ENCODE measurements at places on chromosomes 16 and 17.

GRCh38 chr16:10616756-10617640 lies 36.6 kb upstream of the EMP2 start:
- peak; percentile 76 for DNase-seq

- no peak for DNase-seq
These were observed 131.0 kb upstream of the TNRC6C start for GRCh38 chr17:77827511-77827910.

GRCh38 chr16:87461466-87461991 lies 31.3 kb downstream of the ZCCHC14 start:
- peak; percentile 48 for DNase-seq

DNA sequence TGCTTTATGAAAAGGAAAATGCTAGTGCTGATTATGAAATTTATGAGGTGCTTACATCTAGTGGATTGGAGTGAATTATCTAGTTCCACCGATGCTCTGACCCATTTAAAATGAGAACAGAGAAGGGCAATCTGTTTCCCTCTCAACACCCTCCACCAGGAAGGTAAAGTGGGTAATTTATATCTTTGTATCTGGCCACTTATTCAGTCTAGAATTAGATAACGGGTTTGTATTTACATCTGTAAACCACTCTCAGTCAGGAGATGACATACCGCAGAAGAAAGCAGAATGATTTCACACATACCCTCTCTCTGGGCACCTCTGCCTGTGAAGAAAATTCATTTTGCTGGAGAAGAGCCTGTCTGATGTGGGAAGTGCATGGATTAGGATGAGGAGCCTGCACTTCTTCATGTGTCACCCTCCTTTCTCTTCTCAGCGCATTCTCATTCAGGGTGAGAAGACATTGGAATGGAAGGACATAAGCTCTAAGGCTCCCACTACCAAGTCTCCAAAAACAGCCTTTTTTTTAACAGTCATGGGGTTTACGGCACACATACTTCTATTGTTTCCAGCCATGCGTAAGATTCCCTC lies 646.7 kb upstream of the SALL1 start:
- DNase-seq, result no peak

- DNase-seq, result peak; percentile 75
These were observed 8.0 kb upstream of the WFDC1 start for GRCh38 chr16:84286578-84287240.

DNA sequence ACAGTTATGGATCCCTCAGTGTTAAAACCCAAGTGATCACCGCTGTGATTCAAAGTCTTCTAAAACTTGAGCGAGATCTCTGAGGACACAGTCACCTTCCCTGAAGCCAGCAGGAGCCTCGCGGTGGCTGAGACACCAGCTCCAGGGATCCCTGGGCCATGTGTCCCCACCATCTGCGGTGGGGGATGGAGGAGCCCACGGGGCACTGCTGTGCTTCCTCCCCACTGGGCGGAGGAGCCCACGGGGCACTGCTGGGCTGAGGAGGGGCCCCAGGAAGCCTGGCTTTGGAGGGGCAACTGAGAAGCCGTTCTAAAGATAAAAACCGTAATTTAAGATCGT lies 65.7 kb upstream of the METRNL start:
- no peak for DNase-seq

GRCh38 chr16:67082891-67083290 lies 26.9 kb upstream of the PHAF1 start:
- no peak for DNase-seq

- no peak for DNase-seq
These were observed 18.4 kb downstream of the PARN start for GRCh38 chr16:14611660-14612059.

- no peak for DNase-seq
These were observed 86.8 kb downstream of the ZDHHC7 start for GRCh38 chr16:84924331-84925091.

DNA sequence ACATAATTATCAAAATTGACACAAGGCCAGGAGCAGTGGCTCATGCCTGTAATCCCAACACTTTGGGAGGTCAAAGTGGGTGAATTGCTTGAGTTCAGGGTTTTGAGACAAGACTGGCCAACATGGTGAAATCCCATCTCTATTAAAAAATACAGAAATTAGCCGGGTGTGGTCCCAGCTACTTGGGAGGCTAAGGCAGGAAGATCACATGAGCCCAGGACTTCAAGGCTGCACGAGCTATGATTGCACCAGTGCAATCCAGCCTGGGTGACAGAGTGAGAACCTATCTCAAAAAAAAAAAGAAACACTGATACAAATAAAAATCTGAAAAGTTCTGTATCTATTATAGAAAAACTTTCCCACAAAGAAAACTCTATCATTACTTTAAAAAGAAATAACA lies 15.5 kb downstream of the MYH10 start:
- no peak for DNase-seq

DNA sequence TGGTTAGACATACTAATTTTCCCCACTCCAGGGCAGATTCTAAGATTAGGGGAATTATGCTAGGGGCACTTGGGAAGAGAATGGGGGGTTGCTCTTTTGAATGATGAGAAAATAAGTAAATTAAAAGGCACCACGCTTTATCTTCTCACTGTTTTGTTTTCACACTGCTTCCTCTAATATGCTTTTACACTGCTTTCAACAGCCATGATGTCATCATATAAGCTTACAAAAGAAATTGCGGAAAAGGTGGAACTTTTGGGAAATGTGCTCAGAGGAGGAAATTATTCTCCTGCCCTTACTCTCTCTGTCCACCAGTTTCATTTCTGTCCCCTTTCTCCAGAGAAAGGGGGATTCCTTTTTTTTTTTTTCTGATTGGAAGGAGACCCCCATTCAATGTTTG lies 308.2 kb downstream of the TOX3 start:
- no peak for DNase-seq

GRCh38 chr17:7523033-7523432 lies 25.8 kb upstream of the TNFSF12 start:
- DNase-seq, result no peak

DNA sequence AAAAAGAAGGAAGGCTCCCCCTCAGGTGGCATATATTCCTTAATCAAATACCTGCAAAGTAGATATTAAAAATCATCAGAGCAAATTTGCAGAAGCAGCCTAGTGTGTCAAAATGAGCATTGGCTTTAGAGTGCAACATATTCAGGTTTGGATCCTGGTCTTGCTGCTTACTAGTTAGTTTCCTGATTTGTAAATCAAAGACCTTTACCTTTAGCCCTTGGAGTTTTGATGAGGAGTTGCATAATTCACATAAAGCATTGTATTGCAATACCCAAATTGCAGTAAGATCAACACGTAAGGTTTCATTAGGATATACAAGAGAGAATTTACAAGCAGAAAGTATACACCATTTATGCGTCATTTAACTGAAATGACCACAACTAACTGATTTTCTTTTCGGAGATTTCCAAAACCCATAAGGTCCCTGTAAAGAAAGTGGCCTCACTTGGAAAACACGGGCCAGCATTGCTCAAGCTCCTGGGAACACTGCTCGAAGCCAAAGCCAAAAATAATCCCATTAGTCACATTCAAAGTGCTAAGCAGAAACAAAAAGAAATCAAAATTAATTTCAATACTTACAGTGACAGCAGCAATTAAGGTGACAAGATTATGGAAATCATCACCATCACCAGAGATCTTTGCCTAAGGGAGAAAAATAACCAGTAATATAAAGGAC lies 415.9 kb upstream of the ERCC4 start:
- DNase-seq, result no peak

- no peak for DNase-seq
These were observed 77.1 kb upstream of the WSB1 start for GRCh38 chr17:27216836-27217235.

DNA sequence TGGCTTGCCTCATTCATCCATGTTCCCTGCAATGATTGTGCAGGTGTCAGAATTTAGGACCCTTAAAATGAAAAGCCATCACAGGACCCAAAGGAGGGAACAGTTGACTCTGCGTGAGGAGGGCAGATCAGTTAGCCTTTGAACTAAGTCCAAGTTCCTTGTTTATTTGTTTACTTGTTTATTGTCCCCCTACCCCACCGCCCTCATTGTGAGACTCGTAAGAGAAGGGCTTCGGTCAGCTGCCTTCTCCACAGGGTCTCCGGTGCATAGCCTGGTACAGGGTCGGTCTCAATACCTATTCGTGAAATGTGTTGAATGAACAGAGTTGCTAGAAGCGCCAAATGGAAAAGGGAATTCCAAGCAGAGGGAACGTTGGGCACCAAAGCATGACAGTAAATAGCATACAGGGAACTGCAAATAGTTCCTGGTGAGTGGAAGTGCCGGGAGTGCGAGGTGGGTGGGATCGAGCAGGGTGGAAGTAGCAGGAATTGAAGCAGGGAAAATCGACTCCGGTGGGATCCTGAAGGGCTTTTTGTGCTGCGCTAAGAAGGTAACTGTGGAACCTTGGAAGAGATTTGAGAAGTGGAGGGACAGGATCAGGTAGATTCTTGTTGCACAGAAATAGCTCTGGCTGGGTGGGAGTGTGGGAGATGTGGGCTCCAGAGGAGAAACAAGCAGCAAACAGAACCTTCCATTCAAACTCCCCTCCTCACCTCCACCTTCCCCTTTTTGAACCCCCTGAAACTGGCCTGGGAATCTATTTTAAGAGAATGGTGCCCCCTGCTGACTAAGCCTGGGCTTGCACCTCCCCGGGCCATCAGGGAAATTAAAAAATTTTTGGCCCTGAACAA lies 12.7 kb downstream of the SLC35B1 start:
- DNase-seq, result peak; percentile 39

DNA sequence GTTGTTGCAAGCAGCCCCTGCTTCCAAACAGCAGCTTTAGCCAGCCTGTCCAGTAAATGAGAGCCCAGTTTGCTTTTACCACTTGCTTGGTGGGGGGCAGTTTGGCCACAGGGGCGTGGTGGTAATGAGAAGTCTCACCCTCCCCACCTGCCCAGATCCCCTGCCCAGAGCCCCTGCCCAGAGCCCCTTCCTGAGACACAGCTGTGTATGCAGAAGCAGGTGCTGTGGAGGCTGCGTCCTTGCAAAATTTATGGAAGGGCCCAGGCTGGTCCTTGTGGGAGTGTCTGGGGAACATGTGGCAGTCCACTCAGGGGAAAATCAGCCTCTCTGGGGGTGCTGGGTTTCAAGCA lies 27.6 kb upstream of the LGALS9 start:
- no peak for DNase-seq

GRCh38 chr17:59754552-59754951 lies 47.1 kb downstream of the VMP1 start:
- peak; percentile 30 for DNase-seq

DNA sequence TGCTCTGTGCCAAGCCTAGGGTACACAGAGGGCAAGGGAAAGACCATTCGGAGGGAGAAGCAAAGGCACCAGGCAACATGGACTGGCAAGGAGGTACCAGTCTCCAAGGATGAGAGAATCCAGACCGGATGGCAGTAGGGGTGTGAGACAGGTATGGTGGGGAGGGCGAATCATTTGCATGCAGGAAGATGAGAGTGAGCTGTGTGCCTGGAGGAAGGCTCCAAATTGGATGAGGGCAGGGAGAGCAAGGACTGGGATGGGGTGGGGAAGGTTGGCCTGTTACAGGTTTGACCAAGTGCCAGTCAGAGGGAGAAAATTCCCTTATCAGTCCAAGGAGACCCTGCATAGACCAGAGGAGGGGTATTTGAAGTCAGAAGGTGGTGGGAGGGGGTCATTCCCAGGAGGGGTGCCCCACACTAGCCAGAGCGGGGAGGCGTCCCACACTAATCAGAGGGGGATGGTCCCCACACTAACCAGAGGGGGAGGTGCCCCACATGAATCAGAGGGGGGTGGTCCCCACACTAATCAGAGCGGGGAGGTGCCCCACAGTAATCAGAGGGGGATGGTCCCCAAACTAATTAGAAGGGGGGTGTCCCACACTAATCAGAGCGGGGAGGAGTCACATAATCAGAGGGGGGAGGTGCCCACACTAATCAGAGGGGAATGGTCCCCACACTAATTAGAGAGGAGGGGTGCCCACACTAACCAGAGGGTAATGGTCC lies 737 bp downstream of the CANT1 start:
- DNase-seq, result no peak

DNA sequence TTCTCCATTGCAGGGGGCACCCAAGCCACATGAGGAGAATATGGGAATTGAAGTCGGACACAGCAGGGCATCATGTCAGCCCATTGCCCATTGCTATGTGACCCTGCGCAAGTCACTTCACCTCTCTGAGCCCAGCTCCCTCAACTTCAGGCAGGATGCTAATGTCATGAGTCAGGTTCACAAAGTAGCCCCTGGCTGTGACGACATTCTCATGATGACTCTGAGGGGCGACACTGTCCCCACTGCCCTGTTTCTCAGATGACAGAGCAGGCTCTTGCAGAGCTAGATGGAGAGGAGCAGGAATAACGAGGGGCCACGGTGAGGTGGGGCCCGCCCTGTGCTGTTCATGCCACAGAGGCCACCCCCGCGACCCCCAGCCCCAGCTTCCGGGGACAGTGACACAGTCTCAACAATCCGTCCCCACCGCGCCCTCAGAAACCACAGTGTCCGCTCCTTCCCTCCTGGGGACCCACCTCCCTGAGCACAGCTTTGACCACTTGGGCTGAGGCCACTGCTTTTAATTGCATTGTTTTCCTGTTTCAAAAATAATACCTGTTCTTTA lies 13.2 kb upstream of the ZNF469 start:
- DNase-seq, result no peak

DNA sequence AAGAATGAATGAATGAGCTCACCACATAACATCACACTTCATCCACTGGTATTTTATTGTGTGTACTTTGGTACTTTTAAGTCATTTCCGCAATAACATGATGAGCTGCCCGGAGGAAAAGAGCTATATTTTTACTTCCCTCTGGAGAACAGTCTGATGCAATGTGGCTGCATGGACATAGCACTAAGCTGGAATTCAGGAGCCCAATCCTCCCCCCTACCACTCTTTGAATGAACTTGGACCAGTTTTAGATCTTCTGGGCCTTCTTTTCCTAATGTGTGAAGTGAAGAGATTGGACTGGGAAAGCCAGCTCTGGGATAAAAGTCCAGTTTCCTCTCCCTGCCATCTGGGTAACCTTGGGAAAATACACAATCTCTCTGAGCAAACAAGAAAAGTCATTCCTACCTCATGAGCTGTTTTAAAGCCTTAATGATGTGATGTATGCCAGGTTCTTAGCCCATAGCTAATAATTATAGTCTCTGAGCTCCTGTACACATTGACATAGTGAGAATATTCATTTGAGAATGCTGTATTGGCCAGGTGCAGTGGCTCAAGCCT lies 79.3 kb downstream of the ABCC12 start:
- DNase-seq, result no peak

GRCh38 chr17:50155115-50155819 lies 4.8 kb upstream of the PPP1R9B start:
- DNase-seq, result no peak

GRCh38 chr16:60230666-60231065 lies 1496.5 kb upstream of the GOT2 start:
- DNase-seq, result no peak

DNA sequence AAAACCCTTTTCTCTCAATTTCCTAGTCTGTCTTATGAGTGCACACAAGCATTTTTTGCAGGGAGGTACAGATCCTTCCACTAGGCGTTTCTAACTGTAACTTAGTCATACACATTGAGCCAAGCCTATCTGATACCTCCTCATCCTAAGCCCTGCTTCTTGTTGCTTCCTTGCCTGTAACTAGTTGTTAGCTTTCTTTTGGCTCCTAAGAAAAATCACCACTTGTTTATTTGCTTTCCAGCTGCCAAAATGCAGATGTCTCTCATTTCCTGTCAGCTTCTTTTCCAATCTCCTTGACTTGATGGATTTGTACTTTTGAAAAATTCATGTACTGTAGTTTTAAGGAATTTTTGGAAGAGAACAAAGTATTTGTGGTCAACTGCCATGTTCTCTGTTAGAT lies 73.7 kb downstream of the TNRC6C start:
- DNase-seq, result peak; percentile 51

Data from AG08396 (cell line).